Bronchus fibroblast of lung (primary cell): ENCODE measurements at places on chromosomes 4 and X. TPM values are rescaled to one million over a fixed set of nuclear protein-coding genes. Genes with fewer than 3 reads are reported as not detected.

The SSX2 gene
- total RNA-seq: not detected in 2 replicates

The SOWAHD gene
- 0.17 and 0.30 TPM in 2 replicates for total RNA-seq

The KLHL13 gene
- total RNA-seq: 3.2 and 4.8 TPM in 2 replicates

The EDNRA gene
- total RNA-seq: 3.0 and 3.2 TPM in 2 replicates

The STOX2 gene
- 0.45 and 0.50 TPM in 2 replicates for total RNA-seq

The CCNQ gene
- total RNA-seq: 35.1 and 38.7 TPM in 2 replicates

The SHOX gene
- not detected in 2 replicates for total RNA-seq

The DRP2 gene
- 1.2 and 2.0 TPM in 2 replicates for total RNA-seq

The RUFY3 gene
- total RNA-seq: 10.7 and 17.7 TPM in 2 replicates

The TXLNG gene
- 5.8 and 6.6 TPM in 2 replicates for total RNA-seq

The PAGE1 gene
- total RNA-seq: not detected in 2 replicates
